ENCODE measurements at places on chromosomes 1 and 21.

GRCh38 chr1:2966449-2967328, 54.6 kb upstream of the ACTRT2 start:
- no peak for DNase-seq

DNA sequence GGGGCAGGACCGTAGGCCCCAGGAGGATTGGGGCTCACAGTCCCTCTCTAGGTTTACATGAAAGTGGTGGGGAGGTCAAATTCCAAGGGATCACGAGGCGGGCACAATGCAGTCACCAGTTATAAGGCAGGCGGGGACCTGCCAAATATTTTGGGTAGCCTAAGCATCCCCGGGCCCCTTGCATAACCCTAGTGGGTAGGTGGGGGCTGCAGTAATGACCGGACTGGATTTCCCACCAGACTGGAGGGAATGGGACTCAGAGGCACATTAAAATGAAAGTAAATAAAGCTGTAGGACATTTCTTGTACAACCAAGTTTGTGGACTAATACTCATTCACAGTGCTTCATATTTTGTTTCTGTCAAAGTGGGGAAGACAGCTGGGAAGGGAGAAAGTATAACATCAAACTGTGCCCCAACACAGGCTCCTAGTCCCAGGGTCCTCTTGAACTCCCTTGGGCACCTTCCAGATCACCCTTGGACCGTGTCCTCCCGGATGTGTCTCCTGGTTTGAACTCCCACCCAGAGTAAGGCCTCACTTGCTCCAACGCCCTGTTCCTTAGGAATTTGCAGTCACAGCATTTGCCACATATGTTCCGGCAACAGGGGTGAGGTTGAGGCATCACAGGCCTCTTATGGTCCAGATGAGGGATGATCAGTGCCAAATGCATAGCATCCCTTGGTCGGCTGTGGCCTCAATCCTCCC, 28.4 kb upstream of the KIAA0040 start:
- DNase-seq, result no peak

DNA sequence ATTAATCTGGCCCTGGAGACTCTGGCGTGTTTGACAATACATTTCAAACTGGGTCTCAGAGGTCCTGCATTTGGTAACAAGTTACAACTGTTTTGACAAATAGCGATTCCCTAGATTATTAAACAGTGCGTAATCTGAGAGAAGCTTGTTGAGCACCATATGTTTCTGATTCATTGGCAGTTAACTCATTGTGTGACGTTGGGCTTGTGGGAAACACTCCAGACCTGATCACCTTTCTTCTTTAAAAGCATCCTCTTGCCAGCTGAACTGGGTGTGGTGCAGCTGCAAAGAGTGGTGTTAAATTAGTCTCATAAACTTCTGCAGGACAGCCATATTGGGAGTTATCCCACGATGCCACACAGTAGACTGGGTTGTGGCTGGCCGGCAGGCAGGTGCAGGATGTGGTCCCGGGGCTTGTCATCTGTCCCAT, 82.7 kb downstream of the CDC7 start:
- no peak for DNase-seq

GRCh38 chr21:25977068-25977611, 193.4 kb downstream of the APP start:
- DNase-seq, result no peak

- DNase-seq, result no peak
These were observed 106.2 kb downstream of the PLPPR4 start for GRCh38 chr1:99370476-99370875.

- no peak for DNase-seq
These were observed 7.5 kb downstream of the MRAP start for GRCh38 chr21:32306021-32306780.

- no peak for DNase-seq
These were observed 163.7 kb downstream of the NTPCR start for GRCh38 chr1:233114159-233114558.

- no peak for DNase-seq
These were observed 3.5 kb upstream of the IVL start for GRCh38 chr1:152904688-152905440.

All from SW 1271 (cell line).